Gastroesophageal sphincter (tissue), 4 donors: ENCODE measurements at places on chromosomes 4 and X.

GRCh38 chr4:95290702-95291101, 258.1 kb downstream of the UNC5C start:
- no peak for ATAC-seq

GRCh38 chr4:145957302-145957701, 18.7 kb upstream of the ZNF827 start:
- ATAC-seq, result no peak

DNA sequence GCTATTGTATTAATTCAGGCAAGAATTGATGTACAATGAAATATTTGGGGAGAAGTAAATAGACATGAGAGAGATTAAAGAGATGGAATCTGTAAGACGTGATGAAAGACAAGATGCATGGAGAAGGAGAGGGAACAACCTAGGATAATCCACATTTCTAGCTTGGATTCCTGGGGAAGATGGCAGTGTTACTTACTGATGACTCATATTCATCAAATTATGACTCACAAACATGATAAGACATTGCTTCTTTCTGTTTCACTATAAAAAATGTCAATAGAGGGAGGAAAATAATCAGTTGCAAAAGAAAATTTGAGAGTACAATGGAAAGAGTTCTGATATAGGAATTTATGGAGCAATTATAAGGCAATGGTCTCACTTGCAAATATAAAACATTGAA, 104.1 kb upstream of the BMP3 start:
- no peak for ATAC-seq

GRCh38 chrX:433771-434170, 47.1 kb upstream of the PPP2R3B start:
- no peak for ATAC-seq

DNA sequence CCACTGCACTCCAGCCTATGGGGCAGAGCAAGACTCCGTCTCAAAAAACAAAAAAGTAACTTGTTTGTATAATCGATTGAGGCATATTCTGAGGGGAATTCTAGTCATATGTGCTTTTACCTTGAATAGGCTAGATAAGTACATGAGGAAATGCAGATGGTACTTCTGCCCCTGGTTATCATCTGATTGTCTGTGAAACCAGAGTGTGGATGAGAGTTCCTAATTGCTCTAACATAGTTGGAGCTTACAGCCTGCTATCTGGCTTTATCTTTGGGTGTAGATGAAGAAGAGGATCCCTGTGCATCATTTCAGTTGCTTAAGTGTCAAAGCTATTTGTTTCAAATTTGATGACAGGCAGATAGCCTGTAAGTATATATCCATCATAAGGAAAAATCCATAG, 205.1 kb downstream of the RAPGEF2 start:
- ATAC-seq, result no peak
